ENCODE measurements at places on chromosomes 1 and 21.

GRCh38 chr1:161259765-161260164 lies 1.2 kb downstream of the PCP4L1 start:
- no peak for DNase-seq

DNA sequence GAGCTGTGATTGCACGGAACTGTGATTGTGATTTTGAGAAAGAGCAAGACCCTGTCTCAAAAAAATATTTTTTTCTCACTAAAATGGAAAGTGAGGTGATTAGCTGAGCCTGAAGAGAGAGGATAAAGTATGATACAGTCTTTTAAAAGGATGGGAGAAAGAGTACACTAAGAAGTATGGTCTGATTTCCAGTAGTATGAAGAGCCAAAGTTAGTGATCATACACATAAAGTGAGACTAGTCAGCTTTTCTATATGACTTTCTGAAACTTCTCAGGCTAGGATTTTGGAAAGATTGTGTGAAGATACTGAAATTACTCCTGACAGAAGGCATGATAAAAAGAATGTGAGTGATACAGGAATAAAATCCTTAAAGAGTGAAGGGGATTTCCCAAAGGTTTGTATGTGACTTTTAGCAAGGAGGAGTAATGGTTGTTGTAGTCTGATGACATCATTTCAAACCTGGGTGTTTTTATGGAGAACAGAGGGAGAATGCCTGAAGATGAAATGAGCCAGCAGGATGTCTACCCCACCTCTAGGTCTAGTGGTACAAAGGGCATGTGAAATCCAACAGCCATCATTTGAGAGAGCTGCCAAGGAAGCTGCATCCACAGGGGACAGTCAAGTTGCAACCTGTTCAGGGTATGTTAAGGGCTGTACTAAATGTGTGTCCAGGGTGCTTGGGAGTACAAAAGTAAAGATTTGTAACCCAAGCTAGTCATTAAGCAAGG lies 157.7 kb downstream of the PIK3R3 start:
- no peak for DNase-seq

- DNase-seq = no peak
Observed at GRCh38 chr1:224373008-224373590, 16.4 kb downstream of the CNIH4 start.

DNA sequence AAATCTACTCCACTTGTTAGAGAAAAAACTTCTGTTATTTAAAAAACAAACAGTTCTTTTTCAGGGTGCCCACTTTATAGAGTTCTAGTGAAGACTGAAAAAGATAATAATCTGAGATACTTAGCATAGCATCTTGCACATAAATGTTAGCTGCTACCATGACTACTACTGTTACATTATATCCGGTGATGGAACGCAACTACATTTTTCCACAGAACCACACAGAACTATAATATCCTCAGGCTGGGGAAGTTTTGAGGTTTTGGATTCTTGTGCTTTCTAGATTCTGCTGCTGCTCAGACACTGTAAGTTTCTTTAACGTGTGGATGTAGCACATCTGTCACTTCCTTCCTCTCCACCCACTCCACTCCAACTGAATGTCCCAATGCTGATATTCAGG lies 110.3 kb downstream of the PTPN14 start:
- DNase-seq = no peak

DNA sequence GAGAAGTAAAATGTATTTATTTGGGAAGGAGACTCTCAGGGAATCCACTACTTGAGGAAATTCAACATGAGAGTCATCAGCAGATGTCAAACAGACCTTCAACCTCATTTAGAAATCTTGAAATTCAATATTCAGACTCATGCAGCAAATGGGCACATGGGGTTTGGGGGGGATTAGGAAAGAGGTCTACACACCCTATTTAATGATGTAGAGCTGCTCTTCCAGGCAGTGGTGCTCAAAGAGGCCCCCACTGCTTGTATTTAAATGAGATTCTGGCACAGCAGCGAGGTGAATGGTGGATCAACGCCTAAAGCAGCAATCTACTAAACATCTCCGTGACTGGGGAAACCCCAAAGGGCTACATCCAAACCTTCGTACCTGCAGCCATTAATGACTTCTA lies 213.2 kb upstream of the C8B start:
- no peak for DNase-seq

DNA sequence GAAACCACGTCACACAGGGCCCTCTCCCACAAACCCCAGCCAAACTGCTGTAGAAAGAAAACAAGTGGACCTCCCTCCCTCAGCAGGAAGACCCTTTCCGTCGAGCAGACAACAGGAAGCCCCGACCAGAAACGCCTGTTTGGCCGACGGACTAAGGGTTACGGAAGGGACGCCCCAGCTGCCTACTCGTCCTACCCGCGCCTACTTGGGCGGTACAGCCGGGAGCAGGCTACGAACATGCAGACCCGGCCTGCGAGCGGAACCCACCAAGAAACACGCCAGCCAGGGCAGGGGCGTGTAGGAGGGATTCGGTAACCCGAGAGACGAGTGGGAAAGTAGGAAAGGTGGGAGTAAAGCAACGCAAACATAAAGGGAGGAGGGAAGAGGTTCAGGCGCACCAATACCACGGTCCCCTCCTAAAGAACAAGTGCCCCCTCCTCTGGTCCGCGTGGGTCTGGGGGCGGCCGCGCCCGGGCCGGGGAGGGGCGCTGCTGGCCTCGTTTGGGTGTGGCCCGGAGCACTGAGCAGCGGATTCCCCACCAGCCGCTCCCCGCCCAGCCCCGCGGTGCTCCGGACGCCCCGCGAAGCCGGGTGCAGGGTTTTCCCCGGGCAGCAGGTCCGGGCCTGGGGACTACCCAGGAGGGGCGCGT lies 450 bp downstream of the S100A10 start:
- no peak for DNase-seq

GRCh38 chr1:87805666-87806378 lies 477.1 kb downstream of the LMO4 start:
- no peak for DNase-seq

GRCh38 chr1:226982451-226983177 lies 42.5 kb downstream of the COQ8A start:
- DNase-seq = no peak

DNA sequence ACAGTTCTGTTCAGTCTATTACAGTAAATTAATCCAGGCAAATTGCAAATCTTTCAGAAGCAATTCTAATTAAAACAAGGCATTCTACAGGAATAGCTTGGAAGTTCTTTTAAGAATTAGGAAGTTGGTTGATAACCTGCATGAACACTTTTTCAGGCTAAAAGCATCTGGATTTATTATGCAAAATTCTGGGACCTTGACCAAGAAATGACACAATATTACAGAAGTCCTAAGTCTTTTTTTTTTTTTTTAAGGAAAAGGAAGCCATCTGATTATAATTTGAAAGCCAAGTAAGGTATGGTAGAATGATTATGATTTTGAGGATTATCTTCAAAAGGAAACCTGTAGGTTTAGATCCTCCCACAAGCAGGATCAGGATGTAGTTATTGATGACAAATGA lies 74.7 kb upstream of the KCNK2 start:
- no peak for DNase-seq

GRCh38 chr1:172935062-172935592 lies 115.6 kb downstream of the TNFSF18 start:
- DNase-seq = no peak

DNA sequence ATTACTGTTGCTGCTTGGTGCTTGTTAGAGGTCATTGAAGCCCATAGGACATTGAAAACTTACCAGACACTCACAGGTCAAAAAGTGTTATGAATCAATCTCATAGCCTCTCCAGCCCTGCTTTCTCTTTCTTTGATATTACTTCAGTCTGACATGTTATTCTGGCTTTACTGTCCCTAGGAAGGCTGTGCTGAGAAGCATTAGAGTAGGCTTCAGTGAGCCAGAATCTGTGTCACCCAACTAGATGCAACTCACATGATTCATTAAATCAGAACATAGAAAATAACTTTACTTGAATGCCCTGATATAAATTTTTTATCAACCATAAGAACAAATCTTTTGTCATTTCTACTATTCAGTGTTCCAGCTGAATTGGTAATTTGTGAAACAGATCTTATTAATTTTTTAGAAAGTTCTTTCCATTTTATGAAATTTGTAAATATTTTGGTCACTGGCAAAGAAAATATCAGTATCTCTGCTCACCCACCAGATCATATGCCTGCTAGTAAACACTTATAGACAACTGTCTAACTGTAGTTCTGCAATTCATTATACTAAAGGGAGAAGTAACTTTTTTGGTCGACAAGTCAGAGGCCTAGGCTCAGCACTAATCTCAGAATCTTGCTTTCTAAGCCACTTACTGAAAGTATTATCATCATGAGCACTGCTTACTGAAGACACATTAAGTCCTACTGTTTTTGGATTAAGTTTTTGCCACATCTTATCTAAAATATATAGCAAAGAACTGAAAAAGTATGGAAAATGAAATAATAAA lies 48.2 kb downstream of the RPAP2 start:
- no peak for DNase-seq

- DNase-seq = no peak
Observed at GRCh38 chr1:168656485-168656884, 72.5 kb downstream of the DPT start.

GRCh38 chr21:45588871-45589491 lies 46.7 kb upstream of the SLC19A1 start:
- no peak for DNase-seq
